ENCODE measurements at places on chromosomes 13 and 19.
A peak's percentile ranks its signal among the peaks of the same experiment; 100 is the strongest.

- no peak for DNase-seq
Observed at GRCh38 chr13:86080340-86080995, 281.2 kb upstream of the SLITRK6 start.

DNA sequence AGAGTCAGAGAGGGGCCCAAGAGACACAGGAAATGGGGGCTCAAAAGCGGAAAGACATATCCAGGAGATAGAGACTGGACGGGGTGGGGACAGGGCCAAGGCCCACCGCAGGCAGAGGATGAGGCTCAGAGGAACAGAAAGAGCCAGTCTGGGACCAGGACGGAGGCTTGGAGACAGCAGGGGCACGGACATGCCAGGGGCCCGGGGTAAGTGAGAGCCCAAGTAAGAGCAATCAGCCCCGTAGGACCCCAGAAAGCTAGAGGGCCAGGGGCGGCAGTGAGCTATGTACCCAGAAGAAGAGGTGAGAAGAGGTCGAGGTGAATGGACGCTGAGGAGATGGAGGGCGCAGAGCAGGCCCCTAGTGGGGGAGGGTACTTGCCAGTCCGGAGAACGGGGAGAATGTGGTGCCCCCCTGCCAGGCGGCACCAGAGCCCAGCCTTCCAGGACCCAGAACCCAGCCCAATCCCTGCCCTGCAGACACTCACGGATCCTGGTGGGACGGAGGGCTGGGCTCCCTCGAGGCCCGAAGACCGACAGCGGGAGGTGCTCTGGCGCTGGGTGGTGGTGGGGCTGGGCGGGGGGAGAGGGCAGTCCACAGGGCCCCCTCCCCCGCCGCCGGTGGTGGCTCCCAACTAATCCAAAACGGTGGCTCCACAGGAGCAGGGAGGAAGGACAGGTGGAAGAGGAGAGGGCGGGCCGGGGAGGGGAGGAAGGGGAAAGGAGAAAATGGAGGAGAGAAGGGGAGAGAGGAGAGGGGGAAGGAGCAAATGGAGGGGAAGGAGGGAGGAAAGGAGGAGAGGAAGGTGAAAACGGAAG lies 1.0 kb downstream of the GRIK5 start:
- DNase-seq, result no peak

DNA sequence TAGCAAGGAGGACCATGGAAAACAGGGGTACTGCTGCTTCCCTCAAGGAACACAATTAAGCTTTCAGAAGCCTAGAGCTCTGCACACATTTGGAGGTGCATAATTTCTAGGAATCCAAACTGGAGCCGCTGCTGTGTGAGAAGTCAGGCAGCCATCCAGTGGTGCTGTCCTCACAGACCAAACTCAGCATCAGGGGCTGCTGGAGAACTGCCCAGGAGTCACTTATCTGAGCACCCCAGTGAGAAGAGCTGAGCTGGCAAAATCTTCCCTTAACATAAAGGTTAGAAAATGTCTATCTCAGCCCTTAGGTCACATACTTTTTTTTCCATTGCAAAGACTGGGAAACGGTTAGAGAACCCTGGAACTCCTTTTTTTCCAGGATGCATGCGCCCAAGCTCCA lies 72.8 kb downstream of the ATP7B start:
- DNase-seq, result no peak

GRCh38 chr19:3283246-3283751 lies 58.8 kb downstream of the CELF5 start:
- no peak for DNase-seq

GRCh38 chr19:47241919-47242577 lies 11.0 kb upstream of the BBC3 start:
- no peak for DNase-seq

- peak; percentile 48 for DNase-seq
Observed at GRCh38 chr19:12669270-12670158, 2.9 kb downstream of the WDR83 start.

DNA sequence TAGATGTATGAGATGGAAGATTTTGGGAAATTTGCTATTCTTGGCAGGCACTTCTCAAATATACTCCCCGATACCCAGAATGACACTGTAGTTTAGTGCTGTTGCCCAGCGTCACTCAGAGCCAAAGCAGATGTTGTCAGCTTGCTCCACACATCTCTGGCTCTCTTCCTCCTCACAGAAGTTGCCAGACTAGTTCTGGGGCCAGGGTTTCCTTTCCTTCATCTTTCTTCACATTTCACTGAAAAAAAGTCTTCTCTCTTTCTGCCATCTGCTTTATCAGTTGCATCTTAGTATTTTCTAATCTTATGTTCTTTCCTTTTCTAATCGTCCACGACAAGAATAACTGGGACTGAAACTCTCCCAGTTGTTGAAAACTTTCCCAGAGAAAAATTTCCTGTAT lies 251.4 kb downstream of the RGCC start:
- no peak for DNase-seq

- no peak for DNase-seq
Observed at GRCh38 chr13:94588541-94588940, 7.4 kb downstream of the TGDS start.

DNA sequence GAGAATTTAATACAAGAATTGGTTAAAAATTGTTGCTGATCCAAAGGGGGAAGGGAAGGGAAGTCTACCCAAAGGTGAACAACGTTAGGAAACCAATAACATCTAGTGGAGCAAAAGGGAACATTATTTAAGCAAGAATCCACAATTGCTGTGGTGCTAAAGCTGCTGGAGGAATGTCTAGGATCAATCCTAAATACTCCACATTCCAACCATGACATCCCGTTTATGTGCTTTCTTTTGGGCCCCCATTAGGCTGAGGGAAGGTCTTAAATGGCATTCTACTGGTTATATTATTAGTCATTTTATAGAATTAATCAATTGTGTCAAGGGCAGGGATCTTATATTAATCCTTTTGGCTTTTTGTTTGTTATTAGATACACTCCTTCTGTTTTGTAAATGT lies 39.9 kb upstream of the VWA8 start:
- no peak for DNase-seq

GRCh38 chr13:31433207-31433606 lies 233.4 kb downstream of the B3GLCT start:
- DNase-seq, result no peak

DNA sequence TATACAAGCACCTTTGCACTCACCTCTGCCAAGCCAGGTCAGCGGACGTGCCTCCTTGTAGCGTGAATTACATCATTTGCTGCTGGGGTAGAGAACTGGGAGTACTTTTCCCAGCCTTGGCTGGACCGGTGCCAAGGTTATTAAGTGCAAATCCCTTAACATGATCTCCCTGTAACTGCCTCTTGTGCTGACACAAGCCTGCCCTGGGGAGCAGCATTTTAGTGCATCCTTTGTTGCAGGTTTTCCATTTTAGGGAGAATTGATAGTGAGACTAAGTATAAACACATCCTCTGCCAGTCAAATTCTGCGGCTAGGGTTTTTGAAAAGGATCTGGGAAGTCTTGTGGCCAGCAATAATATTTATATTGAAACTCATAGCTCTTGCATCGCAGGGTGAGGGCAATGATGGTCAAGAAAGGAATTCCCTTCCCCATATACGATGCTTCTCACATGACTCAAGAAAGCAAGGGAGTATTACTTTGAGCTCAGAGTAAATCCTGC lies 32.7 kb upstream of the DCLK1 start:
- no peak for DNase-seq

GRCh38 chr13:28316129-28316528 lies 177.8 kb downstream of the PAN3 start:
- DNase-seq, result no peak

- no peak for DNase-seq
Observed at GRCh38 chr19:40704491-40705361, 12.0 kb downstream of the COQ8B start.

DNA sequence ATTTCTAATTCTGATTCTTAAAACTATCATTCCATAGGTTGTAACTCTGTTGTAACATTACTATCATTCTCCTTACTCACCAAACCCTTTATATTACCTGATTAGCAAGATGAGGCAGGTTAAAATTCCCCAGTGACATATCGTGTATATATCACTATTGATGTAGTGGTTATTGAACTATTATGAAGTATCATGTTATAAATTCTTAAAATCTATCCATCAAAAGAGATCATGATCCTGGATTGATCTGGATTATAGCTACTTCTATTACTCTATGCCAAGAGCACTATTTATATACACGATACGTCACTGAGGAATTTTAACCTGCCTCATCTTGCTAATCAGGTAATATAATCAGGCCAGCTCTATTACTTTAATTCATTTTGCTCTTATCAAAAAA lies 533.9 kb downstream of the SLITRK6 start:
- DNase-seq, result no peak

DNA sequence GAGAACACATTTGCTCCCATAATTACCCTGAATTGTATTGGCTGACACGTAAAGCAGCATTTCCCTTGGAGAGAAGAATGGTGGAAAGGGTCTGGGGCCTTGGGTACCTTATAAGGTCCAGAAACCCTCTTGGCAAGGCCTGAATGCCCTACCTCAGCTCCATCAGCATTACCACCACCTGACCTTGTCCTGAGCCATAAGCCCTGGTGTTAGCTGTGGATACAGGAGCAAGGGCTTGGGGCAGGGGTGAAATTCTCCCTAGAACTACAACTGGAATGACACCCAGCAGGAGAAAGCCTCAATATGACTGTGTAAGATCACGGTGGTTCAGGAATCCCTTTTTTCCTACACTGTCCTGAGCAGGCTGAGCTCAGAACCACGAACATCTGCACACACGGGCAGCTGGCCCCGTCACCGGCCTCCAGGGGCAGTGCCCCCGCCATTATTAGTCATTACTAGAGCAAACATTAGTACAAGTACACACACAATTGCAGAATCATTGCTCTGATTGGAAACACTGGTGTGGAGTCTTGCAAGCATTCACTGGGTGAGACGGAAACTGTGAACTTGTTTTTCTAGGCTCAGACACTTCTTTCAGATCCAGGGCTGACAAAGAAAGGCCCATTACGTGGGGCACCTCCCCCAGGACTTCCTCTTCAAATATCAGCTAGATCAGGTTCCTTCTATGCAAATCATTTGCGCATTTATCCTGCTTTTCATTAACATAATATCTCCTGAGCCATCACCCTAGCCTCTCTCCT lies 26.8 kb upstream of the MTIF3 start:
- no peak for DNase-seq

GRCh38 chr13:88042489-88042888 lies 371.3 kb downstream of the SLITRK5 start:
- DNase-seq, result no peak

DNA sequence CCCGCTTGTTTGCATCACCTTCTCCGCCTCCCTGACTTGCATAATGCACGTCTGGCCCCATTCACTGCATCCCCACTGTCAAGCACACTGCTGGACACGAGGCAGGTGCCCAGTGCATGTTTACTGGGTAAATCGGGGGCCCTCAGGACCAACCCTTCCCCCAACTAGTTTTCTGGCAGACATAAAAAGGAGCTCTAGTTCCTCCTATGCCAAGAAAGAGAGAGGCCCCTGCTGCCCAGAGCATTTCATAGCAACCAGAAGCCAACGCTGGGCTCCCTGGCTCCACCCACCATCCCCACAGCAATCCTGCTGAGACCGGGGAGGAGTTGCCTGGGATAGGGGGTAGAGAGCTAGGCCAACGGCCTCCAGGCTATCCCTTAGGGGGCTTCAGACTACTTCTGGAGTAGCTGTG lies 23.2 kb downstream of the ANKRD27 start:
- DNase-seq, result no peak

DNA sequence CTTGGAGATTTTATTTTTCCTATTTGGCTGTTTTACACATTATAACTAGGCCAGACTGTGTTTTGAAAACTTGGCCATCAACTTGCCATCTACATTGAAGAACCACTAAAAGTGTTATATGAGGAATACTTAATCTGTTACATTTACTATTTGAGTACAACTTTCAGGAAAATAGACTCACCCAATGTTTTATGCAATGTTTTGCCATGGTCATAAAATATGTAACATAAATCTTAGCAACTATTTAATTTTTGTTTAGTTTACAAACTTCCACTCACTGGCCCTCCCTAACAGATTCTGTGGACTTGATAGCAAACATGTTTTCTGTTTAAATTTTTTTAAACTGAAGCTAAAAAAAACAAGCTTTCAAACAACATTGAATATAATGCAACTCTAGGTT lies 23.7 kb upstream of the TRPC4 start:
- no peak for DNase-seq

DNA sequence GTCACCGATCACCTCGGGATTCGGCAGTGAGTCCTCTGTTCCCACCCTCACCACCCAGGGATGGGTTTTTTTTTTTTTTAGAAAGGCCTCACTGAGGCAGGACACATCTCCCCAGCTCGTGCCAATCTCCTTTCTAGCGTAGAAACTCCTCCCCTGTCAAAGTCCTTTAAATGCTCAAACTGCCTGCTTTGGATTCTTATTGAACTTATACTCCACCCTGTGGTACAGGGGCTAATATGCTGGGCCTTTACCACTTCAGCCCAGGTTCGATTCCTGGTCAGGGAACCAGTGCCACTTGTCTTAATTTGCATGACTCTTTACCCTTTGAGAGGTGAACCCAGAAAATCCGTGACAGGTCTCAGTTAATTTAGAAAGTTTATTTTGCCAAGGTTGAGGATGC lies 8.3 kb upstream of the ZNF14 start:
- DNase-seq, result no peak

DNA sequence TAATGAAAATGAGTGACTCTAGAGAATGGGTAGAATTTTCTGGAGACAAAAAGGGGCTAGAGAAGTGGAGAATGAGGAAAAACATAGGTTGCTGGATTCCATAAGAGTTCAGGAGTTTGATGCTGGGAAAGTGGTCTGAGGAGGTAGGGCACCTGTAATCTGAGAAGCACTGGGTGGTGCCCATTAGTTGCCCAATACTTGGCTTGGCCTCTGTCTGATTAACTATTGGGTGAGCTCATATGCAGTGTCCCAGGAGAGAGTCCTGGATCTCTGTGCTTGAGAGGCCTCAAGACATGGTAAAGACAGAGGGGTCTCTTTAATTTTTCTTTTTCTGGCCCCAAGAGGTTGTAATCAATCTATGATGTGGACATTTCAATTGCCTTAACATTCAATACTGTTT lies 390.1 kb downstream of the TDRD3 start:
- DNase-seq, result no peak

DNA sequence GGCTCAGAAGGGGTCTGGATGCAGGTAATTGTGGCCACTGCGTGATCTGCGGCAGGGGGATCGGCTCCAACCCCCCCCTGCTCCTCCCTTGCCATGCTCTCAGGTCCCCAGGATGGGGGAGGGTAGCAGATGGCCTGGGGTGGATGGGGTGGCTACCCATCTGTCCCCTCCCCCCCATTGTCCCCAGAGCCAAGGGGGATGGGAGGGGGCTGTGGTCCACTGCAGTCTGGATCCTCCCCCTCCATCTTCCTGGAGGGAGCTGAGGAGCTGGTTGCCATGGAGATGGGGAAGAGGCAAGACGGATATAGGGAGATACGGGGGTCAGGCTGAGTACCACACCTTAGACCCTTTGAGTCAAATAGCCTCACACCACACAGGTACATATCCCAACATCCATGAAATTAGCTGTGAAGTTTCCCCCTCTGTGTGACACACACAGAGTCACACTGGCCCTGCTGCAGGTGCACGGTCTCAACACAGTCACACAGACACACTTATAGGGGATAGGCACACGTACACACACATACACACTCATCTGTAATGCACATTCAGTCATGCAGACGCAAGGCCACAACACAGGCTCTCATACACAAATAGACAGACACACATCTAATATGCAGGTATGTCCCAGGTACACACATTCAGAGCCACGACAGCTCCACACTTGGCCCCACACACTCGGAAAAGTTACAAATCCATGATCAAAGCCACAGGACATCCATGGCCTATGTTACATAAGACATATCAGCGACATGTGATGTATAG lies 1.8 kb upstream of the NOVA2 start:
- no peak for DNase-seq

- DNase-seq, result peak; percentile 97
Observed at GRCh38 chr19:52962394-52963246, at the start of gene ZNF816. ZNF816 (minus strand) TSS chr19:52962881; CDS start chr19:52956089, 6,792 bp downstream.

Data from stimulated activated CD8-positive, alpha-beta memory T cell treated with anti-CD3 and anti-CD28 coated beads, Interleukin-7, amount 100 ng/mL, for 1 hour (primary cell).